ENCODE measurements at places on chromosomes 7 and 10.

GRCh38 chr10:100338434-100339036 is 8.5 kb upstream of the SCD start:
- peak; percentile 88 for DNase-seq

GRCh38 chr10:59173414-59173813 is 3.0 kb upstream of the PHYHIPL start:
- DNase-seq = no peak

GRCh38 chr10:6002809-6003510 is 25.6 kb upstream of the IL15RA start:
- DNase-seq = peak; percentile 17

- no peak for DNase-seq
Measured at GRCh38 chr7:2350861-2351260, 3.8 kb upstream of the EIF3B start.

GRCh38 chr10:72515455-72515854 is 110.4 kb downstream of the MICU1 start:
- DNase-seq = no peak

DNA sequence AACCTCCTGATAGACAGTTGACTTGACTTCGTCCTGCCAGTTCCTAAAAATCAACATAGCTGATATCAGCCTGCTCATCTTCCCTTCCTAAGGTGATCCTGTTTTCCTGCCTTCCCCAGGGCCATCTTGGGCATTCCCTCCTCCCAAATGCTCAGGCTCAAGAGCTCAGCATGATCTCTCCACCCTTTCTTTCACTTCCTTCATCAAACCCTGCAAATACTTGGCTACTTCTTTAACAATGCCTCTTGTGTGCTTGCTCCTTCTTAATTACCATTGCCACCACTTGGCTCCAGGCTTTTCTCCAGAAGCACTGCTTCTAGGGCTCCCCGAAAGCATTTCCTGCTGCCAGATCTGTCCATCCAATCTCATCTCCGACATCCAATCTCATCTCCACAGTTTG is 7.3 kb downstream of the FSCN3 start:
- DNase-seq = no peak
